ENCODE measurements at places on chromosomes 6 and 20.

DNA sequence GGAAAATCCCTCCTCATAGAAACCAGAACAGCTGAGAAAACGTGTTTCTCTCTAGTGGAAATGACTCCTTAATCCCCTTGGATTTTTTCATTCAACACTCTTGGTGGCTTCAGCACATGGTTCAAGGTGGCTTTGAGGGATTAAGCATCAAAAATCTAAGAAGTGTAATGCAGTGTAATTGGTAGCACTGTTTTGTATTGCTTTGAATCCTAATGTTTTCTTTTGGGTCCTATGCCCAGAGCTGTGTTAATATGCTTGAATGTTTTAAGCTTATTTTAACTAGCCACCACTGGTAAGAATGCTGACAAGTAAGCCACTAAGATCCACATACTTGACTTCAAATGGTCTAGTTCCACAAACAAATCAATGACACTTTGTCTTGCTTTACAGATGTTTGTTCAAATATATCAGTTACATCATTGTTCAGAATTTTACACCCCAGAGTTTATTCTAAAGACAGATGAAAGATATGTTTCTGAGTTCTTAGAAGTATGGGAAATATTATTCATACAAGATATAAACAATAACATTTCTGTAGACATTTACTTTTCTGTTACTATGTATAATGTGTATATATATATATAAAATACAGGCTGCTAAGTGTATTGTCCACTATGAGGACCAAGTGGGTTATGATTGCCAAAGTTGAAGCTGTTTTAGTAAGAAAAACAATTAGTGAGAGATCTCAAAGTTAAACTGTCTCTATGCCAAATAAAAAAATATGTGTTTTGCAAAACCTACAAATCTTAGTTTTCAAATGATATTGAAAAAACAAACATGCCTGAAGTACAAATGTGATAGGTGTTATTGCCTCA, 220.8 kb downstream of the OGFRL1 start:
- no peak for DNase-seq

DNA sequence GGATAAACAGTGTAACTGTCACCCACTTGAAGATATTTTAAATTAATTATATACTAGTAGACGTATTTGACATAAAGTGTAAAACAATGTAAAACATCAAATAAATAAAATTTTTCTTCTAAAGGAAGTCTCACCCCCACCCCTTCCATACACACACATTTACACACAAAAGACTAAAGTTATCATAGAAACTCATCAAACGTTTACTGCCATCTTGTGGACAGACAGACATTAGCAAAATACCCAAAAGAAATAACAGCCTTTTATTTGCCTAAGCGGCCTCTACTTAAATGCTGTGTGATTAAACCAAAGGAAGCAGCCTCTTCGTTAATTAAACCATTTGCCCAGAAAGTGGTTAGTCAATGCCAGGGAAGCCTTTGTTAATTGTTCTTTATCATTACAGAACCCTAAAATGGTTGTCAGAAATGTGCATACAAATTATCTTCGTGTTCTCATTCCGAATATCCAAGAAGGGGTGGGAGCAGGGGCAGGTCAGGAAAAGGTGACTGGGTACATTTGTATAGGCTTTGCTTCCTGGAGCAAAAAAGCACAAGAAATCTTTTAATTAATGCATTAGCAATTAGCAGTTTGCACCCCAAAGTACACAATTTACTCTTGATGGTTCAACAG, 176.2 kb upstream of the SASH1 start:
- DNase-seq: peak; percentile 40

DNA sequence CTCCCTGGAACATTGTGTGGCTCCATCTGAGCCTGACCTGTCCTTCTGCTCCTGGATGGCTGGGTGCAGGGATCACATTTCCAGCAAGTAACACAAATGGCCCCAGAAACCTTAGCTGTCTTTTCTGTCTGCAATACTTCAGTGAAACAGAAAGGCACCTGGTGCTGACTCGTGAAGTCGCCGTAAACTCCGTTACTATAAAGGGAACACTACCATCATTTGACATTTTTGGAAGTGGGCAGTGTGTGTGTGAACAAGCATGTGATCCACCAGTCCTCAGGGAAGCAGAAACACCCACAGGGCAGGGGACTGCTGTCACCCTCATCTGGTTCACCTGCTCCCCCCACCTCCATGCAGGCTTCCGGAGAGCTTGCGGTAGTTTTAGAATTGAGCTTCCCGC, 23.9 kb downstream of the SERPINB6 start:
- DNase-seq: no peak

GRCh38 chr6:22003287-22003686, 293.5 kb downstream of the PRL start:
- no peak for DNase-seq

GRCh38 chr6:34584694-34585093, 28.6 kb upstream of the SPDEF start:
- DNase-seq: no peak

DNA sequence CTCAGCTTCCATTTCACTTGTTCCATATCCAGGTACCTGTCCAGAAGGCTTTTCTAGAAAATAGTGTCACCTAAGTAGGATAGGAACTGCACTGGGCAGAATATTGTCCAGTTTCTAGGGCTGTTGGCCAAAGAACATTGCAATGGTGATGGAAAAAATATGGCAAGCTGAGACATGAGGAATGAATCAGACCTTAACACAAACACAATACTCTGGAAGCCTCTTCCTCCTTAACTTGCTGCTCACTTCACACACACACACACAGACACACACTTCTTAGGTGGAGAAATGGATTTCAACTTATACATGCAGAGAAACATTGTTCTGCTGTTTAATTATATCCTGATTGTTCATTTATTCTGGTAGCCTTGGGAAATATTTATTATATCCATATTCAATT, 203.0 kb upstream of the RGS17 start:
- no peak for DNase-seq

DNA sequence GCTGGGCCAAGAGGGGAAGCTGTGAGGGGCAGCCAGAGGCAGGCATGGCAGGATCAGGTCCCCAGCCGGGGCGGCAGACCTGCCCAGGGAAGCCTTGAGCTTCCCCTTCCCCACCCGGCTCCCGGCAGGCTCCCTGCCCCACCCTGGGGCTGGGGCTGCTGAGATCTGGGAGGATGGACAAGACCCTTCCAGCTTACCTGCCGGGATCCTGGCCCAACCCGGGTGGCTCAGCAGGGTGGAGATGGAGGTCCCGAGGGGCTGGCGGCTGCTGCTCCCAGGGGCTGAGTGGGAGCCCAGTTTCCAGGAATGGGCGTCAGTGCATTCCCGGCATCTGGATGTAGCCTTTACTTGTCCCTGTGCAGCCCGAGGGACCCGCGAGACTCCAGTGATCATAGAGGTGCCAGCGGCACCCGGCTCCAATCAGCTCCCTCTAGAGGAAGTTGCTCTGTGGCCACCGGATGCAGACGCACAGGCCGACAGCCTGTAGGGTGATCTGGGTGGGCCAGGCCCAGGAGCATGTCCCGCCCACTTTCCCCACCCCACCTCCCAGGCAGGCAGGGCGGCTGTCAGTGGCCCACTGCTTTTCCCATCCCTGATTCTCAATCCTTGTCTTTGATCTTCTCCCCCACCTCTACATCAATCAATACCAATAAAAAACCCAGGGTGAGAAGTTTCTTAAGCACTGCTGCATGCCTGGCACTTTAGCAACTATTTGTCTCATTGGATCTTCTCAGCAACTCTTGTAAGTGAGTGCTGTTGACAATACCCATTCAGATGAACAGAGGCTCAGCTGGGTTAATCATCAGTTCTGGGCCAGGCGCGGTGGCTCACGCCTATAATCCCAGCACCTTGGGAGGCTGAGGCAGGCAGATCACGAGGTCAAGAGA, at the start of gene BAK1:
TSS of gene BAK1 (minus strand) at position 449 of the 887 bp plus-strand sequence. CDS start 2,672 bp downstream, outside the sequence.
- peak; percentile 89 for DNase-seq

DNA sequence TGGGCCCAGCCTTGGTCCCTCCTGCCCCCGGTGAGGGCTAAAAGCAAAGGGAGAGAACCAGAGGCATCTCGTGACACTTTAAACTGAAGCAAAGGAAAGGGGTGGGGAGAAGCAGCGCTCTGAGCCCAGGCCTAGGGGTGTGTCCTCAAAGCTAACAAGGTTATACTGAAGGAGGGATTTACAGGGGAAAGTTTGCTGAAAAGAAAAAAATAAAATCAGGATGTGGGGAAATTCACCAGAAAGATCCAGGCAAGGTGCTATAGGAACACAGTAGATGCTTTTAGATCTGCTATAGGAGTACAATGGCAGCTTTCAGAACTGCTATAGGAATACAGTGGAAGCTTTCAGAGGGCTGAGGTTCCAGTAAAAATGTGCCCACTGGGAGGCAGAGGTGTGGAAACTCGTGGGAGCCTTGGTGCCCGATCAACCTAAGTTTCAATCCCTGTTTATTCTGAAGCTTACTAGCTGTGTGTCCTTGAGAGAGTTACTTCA, at the start of gene COL9A1:
TSS of gene COL9A1 (minus strand) at position 51 of the 492 bp plus-strand sequence. CDS start 160 bp downstream, outside the sequence.
- DNase-seq: no peak

GRCh38 chr20:51600016-51600420, 57.5 kb upstream of the NFATC2 start:
- peak; percentile 12 for DNase-seq

DNA sequence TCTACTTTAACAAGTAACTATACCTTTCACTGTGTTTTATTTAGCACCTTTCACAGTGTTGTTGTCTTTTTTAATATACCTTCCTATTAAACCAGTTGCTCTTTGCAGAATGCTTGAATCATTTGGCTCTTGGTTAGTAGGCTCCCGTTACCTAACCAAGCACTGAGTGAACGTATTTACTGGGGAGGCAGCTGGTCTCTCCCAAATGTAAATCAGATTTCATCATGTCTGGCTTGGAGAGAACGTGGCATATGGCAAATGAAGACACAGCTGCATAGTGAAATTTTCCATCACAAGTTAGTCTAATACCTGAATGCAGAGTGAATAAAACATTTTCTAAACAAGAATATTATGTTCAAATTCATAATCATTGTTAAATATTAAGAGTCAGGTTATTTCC, 12.4 kb downstream of the HTR1E start:
- DNase-seq: no peak

DNA sequence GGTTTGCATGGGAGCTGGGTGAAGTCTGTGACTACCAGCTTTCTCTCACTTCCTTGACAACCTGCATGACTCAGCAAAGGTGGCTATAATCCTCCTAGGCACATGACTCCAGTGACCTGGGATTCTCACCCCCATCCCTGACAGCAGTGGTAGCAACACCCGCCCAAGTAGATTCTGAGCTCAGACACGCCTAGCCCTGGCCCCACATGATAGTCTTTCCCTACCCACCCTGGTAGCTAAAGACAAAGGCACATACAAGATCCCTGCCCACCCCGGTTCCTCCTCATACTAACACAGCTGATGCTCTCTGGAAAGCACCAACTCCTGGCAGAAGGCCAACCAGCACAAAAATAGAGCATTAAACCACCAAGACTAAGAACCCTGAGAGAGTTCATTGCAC, 25.9 kb upstream of the CRISP1 start:
- DNase-seq: peak; percentile 50

GRCh38 chr6:21769405-21769861, 175.9 kb downstream of the SOX4 start:
- no peak for DNase-seq

DNA sequence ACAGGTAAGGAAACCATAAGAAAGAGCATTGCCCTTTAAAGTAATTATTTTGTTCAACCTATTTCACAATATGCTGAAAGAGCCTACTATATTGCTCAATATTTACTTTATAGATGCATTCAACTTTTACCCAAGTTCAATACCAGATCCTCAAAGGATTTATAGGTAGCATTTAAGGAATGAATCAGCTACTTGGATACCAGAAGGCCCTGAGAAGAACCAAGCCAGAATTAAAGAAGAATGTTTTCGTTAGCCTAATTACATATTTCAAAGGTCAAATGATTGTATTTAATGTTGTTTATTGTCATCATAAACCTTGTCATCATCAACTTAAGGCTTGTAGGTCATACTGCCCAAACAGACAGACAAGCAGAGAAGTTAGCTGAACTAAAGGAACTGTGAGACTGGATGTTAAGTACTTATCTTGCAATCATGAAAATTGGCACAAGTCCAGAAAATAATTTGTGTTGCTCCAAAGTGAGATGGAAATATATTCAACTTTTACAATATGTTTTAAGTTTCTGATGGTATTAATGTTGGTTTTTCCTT, 636.7 kb downstream of the RFPL4B start:
- DNase-seq: no peak

DNA sequence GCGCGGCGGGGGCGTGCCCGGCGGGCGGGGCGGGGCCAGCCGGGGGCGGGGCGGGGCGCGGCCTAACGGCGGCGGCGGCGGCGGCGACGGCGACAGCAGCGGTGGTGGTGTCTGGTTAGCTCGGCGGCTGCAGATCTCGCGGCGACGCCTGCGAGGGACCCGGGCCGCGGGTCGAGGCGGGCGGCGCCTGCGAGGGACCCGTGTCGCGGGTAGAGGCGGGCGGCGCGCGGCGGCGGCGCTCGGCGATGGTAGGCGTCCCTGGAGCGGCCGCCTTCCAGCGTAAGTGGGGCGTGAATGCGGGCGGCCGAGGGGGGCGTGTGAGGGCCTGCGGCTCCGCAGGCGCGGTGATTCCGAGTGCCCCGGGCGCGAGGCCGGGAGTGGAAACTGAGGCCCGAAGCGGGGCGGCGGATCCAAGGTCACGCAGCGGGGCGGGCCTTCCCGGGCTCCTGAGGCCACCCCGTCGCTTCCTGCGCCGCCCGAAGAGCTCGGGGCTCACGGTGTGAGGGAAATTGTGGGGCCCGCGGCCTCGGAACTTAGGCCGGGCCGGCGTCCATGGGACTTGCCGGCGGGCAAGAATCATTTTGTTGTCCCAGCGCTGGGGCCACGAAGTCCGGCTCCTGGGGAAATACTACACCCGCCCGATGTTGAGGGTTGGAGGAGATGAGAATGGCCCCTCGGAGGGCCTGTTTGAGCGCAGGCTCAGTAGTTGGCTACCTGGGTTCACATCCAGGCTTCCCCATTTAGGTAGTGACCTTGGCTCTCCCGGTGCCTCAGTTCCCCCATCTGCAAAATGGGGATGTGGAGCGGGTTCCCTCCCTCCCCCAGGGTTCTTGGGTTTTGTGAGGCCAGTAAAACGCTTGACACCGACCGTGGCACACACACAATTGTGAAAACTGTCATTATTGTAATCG, at the start of gene CBFA2T2:
TSS of gene CBFA2T2 (plus strand) at position 74 of the 911 bp plus-strand sequence. CDS start at position 246, 172 bp downstream.
- DNase-seq: peak; percentile 54

DNA sequence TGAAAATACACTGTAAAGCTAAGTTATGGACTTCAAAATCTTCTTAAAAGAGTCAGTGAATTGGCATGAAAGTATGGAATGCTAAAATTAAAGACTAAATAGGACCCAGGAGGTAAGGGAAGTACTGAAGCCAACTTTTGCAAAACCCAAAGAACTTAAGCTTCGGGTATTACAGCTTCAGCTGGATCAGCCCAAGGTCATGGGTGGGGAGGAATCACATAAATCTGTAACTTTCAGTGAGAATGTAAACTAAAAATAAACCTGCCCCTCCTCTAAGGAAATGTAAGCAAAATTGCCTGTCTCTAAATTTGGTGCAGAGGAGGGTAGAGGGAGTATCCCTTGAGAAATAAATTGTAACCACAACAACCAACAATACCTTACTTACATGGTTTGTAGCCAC, 4.4 kb upstream of the MUC21 start:
- DNase-seq: no peak

- DNase-seq: no peak
These were observed 10.9 kb downstream of the GOPC start for GRCh38 chr6:117591405-117591804.
